Fibroblast of mammary gland (primary cell): ENCODE measurements at places on chromosomes 5 and 9.

DNA sequence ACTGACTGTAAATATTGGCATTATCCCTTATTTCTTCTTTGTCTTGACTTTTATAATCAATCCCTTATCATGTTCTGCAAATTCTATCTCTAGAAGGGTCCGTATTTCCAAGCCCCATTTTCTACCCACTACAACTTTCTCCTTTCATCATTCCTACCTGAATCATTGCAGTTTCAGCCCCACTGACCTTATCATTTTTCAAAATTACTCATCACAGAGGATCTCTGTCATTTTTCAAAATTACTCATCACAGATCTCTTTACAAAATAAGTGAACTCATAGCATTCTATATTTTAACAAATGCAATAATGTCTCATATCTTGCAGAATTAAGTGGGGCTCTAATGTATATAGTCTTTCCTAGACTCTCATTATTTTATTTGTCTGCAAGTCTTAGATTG lies 256.9 kb upstream of the COX7C start:
- no peak for DNase-seq

DNA sequence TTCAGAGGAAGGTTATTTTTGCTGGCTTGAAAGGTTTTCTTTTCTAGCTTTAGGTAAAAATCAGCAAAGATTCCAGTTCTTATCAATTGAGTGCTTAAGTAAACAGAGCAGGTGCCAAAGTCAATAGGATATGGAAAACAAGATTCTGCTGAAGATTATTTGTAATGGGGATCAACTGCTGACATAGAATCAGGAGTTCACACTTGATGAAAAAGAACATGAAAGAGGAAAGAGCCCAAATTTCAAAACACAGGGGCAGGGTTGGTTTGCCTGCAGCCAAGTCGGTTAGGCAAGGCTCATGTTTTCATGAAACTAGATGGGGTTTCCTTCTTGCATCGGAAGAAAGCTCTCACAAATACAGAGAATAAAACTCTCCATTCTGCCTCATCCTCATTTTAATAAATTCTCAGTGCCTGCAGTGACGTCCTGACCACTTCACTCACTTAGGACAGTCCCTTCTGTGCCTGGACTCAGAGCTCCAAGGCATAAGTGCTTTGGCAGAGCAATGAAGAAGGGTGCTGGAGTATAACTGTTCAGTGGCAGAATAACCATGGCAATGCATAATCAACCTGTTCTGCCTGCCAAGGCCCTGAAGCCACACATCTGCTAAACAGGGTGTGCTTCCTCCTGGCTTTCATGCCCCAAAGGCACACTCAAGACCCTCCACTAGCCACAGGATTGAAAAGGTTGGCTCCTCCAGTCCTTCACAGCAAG lies 179.6 kb downstream of the GNAQ start:
- no peak for DNase-seq

GRCh38 chr5:606061-606460 lies 6.1 kb upstream of the CEP72 start:
- no peak for DNase-seq

- no peak for DNase-seq
Measured at GRCh38 chr9:16133032-16133431, 580.2 kb downstream of the CCDC171 start.

GRCh38 chr5:62790348-62790747 lies 211.7 kb downstream of the LRRC70 start:
- peak; percentile 15 for DNase-seq

- peak; percentile 49 for DNase-seq
Measured at GRCh38 chr5:55154873-55155272, 5.1 kb upstream of the GPX8 start.

GRCh38 chr9:31418419-31418818 lies 966.0 kb upstream of the ACO1 start:
- no peak for DNase-seq

- DNase-seq = peak; percentile 29
Measured at GRCh38 chr9:4430432-4431261, 59.6 kb upstream of the SLC1A1 start.

DNA sequence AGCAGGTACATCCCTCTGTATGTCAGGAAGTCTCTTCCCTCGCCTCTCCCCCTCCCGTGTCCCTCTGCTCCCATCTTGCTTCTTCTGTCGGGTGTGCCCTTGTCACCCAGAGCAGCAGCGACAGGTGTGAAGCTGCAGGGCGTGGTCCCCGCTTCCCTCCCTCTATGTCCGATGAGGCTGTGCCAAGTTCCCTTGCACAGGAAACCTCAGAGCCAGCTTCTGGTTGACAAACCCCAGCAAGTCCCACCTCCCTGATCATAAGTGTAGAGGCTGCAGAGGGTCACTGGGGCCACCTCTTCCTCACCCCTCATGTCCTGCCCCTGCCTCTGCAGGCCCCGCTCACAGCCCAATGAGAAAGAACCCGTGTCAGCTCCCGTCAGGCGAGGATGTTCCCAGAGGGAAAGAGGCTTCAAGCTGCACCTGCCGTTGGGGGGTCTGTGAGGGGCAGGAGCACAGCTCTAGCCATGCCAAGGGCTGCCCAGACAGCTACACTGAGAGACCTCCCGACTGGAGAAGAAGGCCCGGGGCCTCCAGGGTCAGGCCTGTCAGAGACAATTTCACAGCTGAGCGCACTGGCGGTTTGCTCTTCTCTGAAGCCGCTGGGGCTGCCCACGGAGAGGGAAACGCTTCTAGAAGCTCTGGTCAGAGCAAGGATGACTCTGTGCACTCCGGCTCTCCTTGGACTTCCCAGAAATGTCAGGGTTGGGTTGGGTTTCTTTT lies 73.3 kb downstream of the AK8 start:
- no peak for DNase-seq

DNA sequence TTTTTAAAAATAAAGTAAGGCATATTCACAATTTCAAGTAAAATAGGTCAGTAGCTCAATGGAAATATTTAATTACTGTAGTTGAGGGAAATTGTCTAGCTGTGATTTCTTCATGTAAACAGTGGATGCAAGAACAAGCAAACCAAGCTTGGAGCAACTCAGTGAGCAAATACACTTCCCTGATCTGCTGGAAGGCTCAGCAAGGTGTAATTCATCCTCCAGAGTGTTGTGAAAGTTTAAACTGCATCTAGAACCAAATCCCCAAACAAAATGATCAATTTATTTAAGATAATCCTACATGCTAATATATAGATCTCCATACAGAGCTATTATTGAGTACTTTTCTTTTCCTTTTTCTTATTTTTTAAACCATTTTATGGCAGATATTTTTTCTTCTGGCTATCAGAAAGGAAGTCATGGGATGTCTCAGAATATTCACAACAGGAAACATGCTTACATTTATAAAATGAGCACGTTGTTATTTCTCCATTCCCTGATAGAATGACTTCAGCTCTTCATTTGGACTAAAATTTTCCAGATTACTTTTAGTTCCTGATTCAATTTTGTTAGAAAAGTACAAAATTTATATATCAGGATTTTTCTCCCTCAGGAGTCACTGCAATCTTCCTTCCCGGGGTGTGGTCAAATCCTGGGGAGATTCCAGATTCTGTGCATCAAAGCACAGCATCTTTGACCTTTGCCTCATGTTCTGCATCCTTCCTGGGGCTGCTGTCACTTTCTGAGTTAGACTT lies 219.2 kb upstream of the ELL2 start:
- no peak for DNase-seq

DNA sequence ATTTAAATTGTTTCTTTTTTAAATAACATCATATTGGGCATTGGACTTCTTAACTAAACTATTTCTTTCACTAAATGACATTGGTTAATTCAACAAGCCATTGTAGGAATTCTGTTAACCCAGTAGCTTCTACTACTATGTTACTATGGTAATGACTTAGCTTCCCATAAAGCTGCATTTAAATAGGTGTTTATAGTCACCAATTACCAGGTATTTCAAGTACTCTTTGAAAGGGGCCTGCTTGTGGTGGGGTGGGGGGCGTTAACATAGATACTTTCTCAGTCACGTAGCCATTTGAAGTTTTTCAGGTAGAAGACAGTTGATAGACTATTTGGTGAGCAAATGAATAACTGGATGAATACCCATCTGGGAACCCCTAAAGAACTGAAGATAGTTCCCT lies 34.0 kb downstream of the PIK3R1 start:
- DNase-seq = no peak
